ENCODE measurements at places on chromosomes 4 and X.

DNA sequence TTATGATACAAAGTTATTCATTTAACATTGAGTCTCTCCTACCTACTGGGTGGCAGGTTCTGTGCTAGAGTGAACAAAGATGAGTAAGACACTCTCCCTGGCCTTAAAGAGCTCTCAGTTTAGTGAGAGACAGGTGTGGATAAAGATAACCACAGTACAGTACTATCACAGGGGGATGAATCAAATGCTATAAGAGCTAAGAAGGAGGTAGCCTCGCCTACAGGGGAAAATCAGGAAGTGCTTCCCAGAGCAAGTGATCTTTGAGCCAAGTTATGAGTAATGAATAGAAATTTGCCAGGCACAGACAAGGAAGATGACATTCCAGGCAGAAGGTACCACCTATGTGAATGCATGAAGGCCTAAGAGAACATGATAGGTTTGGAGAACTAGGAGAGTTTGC lies 3.4 kb upstream of the IGBP1 start:
- no peak for DNase-seq

GRCh38 chr4:8283631-8284121 lies 14.1 kb downstream of the HTRA3 start:
- DNase-seq: peak; percentile 78

DNA sequence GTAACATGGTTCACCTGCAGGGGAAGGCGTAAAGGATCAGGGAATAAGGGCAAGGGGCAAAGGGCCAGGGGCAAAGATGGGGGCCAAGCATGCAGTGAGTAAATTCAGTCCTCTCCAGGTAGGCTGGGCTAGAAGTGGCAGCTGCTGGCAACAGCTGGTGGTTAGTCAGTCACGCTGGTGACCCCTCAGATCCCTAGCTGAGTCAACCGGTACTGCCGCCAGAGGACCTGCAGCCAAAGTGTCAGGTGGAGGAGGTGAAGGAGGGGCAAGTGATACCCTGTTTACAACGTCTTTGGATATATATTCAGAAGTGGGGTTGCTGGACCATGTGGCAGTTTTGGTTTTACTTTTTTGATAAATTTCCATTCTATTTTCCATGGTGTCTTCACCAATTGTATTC lies 24.6 kb upstream of the NAP1L2 start:
- DNase-seq: no peak

- no peak for DNase-seq
Observed at GRCh38 chr4:141467225-141467624, 169.2 kb upstream of the IL15 start.

GRCh38 chrX:131816551-131817136 lies 206.5 kb upstream of the STK26 start:
- no peak for DNase-seq

- DNase-seq: no peak
Observed at GRCh38 chr4:15536552-15537499, 67.1 kb downstream of the CC2D2A start.

- no peak for DNase-seq
Observed at GRCh38 chrX:9882669-9883446, 84.3 kb upstream of the CLDN34 start.

- DNase-seq: no peak
Observed at GRCh38 chr4:116636917-116637316, 448.5 kb downstream of the TRAM1L1 start.

GRCh38 chr4:171676555-171677215 lies 136.5 kb upstream of the GALNTL6 start:
- no peak for DNase-seq

DNA sequence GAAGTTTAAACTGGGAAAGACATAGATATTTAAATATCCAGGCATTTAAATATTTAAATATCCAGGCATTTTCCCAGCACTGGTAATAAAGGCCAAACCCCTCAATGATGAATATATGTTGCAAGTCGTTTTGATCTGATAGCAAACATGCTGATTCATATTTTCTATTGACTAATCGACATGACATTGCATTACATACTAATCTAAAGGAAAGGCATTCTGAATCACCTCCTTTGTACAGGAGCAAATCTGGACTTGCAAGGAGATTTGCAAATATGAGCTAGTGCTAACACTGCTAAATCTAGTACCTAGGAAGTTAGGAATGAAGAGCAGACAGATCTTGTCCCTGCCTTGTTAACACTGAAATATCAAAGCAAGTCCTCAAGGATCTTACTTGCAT lies 207.3 kb downstream of the SLC7A11 start:
- DNase-seq: no peak

- no peak for DNase-seq
Observed at GRCh38 chrX:108699368-108699767, 37.0 kb downstream of the IRS4 start.

- DNase-seq: no peak
Observed at GRCh38 chr4:128390475-128390996, 102.9 kb upstream of the PGRMC2 start.

DNA sequence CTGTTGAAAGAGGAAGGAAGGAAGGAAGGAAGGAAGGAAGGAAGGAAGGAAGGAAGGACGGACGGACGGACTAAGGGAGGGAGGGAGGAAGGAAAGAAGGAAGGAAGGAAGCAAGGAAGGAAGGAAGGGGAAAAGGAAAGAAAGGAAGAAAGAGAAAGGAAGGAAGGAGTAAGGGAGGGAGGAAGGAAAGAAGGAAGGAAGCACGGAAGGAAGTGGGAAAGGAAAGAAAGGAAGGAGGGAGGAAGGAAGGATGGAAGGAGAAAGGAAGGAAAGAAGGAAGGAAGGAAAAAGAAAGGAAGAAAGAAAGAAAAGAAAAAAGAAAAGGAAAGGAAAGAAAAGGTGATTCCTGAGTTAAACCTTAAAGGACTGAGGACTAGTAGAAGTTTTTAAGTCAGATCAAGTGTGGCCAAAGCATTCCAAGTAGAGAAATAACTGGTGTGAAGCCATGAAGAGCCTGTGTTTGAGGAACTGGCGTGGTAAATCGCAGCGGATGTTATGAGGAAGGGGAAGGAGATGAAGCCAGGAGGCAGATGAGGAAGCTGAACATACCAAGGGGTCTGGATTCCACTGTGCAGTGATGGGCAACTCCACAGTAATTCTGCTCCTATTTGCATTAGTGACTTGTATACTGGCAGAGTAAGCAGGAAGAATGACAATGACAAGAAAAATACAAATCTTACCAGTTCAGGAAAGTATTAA lies 163.5 kb downstream of the MGST2 start:
- DNase-seq: no peak

DNA sequence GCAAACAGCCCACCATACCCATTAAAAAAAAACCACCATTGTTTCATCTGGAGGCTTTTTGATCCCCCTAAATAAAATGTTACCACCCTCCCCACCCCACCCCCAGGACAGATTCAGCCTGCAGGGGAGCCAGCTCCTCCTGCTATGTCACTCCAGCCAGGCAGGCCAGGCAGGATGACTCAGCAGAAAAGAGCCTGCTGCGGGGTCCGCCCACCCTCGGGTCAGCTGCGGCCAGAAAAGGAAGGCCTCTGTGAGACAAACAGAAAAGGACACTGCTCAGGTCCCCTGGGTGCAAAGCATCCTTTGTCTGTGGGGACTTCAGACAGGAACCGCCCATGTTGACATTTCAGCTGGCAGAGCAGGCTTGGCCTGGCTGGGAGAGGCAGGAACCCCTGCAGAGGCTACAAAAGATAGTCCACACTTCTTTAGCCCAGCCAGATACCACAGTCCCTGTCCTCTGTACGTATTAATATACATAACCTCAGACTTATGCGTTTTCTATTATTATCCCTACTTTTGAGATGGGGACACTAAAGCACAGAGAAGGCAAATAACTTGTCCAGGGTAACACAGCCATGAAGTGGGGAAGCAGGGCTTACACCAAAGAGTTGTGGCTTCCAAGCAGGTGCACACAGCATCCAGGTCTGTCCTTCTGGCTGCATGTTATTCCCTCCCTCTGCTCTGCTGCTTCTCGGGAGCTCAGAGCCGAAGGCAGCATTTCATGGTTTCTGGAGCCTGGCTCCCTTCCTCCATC lies 147.7 kb downstream of the CPEB2 start:
- DNase-seq: peak; percentile 92

GRCh38 chr4:178306565-178306964 lies 864.3 kb upstream of the AGA start:
- DNase-seq: no peak

GRCh38 chr4:3766036-3766784 lies at the start of gene ADRA2C:
TSS of gene ADRA2C (plus strand) at chr4:3766385. CDS start at chr4:3766607, 222 bp downstream.
- DNase-seq: no peak

GRCh38 chr4:133808151-133808550 lies 393.4 kb downstream of the PABPC4L start:
- DNase-seq: no peak

DNA sequence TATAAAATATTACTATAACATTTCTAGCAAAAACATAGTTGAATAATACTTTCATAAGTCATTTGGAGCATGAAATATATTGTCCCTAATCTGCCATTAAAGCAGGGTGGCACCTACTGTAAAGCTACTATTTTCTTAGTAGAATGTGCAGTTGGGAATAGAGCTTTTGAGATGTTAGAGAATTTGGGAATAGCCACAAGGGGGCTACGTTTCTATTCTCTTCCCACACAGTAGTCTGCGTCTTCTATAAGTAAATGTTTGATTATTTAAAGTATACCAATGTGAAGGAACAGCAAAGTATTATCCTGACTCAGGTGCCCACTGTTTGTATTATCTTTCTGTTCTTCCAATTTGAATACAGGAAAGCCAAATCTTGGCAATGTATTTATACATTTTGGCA lies 323.2 kb upstream of the GIMD1 start:
- no peak for DNase-seq

DNA sequence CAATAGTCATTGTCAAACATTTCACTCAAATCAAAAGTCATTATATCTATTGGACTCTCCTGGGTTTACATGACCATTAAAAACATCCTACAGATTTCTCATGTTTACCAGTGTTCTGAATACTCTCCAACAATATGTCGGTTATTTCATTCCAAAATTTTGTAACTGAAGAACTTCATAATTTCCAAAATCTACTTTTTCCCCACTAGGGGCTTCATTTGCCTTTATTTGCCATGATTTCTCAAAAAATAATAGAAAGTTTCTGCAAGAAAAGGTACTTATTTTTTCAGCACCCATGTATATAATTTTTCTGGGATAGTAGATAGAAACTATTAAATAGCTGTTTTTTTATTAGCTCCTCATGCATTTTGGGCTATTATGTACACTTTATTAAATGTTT lies 49.0 kb downstream of the PRDM5 start:
- DNase-seq: no peak

GRCh38 chr4:126899331-126899801 lies 733.4 kb upstream of the INTU start:
- DNase-seq: no peak

- no peak for DNase-seq
Observed at GRCh38 chrX:129108936-129109335, 414.4 kb downstream of the SMARCA1 start.

DNA sequence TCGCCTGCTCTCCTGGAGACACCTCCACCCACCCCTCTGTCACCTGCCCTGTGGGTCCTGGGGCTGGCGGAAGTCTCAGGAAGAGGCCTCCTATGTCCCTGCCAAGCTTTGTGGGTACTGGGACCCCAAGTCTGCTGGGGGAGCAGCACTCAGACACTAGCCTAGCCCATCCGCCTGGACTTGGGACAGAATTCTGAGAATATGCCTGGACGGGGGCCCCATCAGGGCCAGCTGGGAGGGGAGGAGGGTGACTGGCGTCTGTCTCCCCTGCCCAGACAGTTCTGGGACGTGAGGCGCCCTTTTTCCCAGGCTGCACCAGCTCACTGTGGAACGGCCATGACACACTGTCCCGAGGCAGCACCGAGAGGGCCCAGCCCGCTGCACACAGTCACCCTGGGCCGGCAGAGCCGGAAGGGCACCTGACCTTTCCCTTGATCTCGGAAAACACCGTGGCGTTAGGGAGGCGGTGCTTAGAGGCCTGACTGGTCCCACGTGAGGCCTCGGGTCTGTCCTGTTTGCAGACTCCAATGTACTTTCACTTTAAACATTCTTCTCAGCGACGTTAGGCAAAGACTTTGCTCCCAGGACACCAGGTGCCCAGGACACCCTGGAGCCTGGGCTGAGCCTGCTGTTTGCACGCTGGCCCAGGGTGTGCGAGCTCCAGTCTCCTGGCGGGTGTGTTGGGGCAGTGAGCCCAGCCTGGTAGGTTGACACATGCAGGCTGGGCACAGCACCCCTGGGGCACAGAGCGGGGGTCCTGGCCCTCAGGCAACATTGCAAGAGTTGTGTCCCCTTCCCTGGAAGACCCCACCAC lies 700 bp downstream of the SLC26A1 start:
- peak; percentile 63 for DNase-seq

DNA sequence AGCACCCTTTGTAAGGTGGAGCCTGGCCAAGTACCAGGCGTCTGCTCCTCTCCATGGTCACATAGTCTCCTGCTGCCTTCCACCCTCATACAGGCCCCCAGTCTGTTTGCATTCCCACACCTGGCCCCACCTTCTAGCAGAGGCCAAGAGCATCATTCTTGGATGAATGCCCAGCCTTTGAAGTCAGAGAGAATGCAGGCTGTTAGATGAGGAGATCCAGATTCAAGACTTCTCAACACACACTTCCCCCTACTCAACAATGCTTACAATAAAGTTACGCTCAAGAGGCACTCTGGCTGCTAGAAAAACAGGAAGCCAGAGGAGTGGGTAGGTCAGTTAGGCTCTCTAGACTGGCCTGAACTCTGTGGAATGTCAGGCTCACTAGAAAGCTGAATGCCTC lies 43.3 kb downstream of the SHROOM4 start:
- no peak for DNase-seq

DNA sequence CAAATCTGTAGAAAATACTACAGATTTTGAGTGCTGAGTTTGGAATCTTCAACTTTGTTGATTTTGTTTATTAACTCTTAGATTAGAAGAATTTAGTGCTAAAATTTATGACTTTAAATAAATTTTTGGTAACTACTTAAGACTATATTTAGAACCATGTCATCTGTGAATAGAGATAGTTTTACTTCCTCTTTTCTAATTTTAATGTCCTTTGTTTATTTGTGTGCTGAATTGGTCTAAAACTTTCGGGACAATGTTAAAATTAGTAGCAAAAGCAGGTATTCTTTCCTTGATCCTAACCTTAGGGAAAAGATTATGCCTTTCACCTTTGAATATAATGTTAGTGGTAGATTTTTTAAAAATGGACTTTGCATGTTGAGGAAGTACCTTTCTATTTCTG lies 119.7 kb upstream of the CXorf51A start:
- no peak for DNase-seq

- DNase-seq: no peak
Observed at GRCh38 chr4:99165978-99166377, 21.9 kb upstream of the ADH4 start.

DNA sequence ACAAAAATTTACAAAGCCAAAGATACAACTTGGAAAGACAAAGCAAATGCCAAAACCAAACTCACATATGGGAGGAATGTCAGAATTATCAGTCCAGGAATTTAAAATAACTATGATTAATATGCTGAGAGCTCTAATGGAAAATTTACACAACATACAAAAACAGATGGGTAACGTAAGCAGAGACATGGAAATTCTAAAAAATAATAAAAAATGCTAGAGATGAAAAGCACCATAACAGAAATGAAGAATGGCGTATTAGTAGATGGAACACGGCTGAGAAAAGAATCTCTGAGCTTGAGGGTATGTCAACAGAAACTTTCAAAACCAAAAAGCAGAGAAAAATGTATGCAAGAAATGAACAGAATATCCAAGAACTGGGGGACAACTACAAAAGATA lies 4.1 kb upstream of the MANBA start:
- no peak for DNase-seq

- DNase-seq: no peak
Observed at GRCh38 chr4:15425520-15425919, 2.3 kb upstream of the C1QTNF7 start.

- no peak for DNase-seq
Observed at GRCh38 chr4:41572516-41572915, 34.6 kb downstream of the LIMCH1 start.

- no peak for DNase-seq
Observed at GRCh38 chr4:89101256-89102161, 9.8 kb upstream of the TIGD2 start.

Data from Right ventricle myocardium inferior (tissue), 1 donor.